Esophagus squamous epithelium (tissue), 5 donors: ENCODE measurements at places on chromosomes 11 and 22. TPM values are rescaled to one million over a fixed set of nuclear protein-coding genes. Genes with fewer than 3 reads are reported as not detected.

DNA sequence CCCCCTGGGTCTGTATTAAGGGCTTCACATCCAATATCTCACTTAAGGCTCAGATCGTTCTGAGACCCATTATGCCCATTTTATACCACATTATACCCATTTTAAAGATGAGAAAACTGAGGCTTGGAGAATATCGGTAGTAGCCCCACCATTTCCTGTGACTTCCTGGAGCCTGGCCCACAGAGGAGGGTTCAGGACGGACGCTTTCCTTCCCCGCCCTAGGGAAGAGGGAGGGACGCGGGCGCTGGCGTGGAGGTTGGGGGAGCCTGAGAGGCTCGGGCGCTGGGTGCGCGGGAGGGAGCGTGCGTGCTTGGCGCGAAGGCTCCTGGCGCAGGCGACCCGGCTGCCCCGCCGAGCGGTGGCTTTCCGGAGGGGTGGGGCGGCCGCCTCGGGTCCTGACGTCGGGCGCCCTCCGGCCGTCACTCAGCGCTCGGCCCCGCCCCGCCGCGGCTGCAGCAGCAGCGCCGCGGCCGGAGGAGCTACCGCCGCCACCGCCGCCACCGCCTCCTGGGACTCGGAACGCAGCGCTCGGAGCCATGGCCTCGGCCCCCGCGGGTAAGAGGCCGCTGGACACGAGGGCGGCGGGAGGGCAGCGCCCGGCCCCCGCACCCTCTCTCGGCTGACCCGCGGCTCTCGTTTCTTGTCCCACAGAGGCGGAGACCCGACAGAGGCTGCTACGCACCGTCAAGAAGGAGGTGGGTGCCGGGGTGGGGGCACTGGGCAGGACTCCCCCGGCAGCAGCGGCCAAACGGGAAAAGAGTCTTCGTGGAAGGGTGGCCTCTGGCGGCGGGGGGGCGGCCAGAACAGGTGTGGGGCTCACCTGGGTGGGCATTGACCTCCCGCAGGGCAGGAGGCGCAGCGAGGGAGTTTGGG, at the start of gene SGSM1:
Gene SGSM1, plus strand, starts transcription at position 422 of the 873 bp plus-strand sequence. Its CDS starts 115 bp downstream, at position 537.
- peak within 1 kb of the TSS; percentile 45 for H3K4me3 ChIP-seq
- peak within 1 kb of the TSS; percentile 59 for H3K27ac ChIP-seq
- H3K4me1 ChIP-seq, result peaks cover 43% of the 10 kb centered on the region
- no peak for DNase-seq
- no peaks in the 10 kb centered on the region for H3K27me3 ChIP-seq
- H3K36me3 ChIP-seq, result no peaks in the 10 kb centered on the region

TIRAP gene
- total RNA-seq, result 8.2 TPM

DNA sequence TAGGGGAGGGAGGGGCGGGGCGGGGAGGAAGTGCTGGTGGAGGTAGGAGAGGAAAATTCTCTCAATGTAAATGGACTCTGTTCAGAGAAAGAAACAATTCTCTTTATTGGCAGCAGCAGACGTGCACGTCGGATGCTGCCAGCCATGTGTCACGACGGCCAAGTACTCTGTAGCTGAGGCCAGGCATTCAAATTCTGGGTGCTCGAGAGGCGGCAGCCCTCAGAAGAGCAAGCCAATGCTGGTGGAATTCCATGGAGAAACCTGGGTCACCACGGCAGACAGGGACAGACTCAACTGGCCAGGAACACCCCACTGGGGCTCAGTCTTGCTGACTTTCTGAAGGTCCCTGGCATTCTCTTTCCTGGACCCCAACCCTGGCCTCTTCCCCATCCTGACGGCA, 90.8 kb downstream of the ABTB2 start:
- DNase-seq, result no peak
- H3K27ac ChIP-seq, result peak overlapping the region; percentile 31
- peaks cover 29% of the 10 kb centered on the region for H3K4me1 ChIP-seq
- no peak overlapping the region for H3K4me3 ChIP-seq
- H3K36me3 ChIP-seq, result no peaks in the 10 kb centered on the region

- H3K27me3 ChIP-seq, result no peaks in the 10 kb centered on the region
- H3K36me3 ChIP-seq, result no peaks in the 10 kb centered on the region
- no peak for DNase-seq
- no peak overlapping the region for H3K4me3 ChIP-seq
These were observed 11.6 kb downstream of the PPFIBP2 start for GRCh38 chr11:7525424-7525823.

- no peak for DNase-seq
- peaks cover 63% of the 10 kb centered on the region for H3K36me3 ChIP-seq
- H3K4me1 ChIP-seq, result no peaks in the 10 kb centered on the region
- H3K27me3 ChIP-seq, result no peaks in the 10 kb centered on the region
- H3K27ac ChIP-seq, result no peak overlapping the region
These were observed 234.3 kb downstream of the TBC1D22A start for GRCh38 chr22:46996595-46997310.

DNA sequence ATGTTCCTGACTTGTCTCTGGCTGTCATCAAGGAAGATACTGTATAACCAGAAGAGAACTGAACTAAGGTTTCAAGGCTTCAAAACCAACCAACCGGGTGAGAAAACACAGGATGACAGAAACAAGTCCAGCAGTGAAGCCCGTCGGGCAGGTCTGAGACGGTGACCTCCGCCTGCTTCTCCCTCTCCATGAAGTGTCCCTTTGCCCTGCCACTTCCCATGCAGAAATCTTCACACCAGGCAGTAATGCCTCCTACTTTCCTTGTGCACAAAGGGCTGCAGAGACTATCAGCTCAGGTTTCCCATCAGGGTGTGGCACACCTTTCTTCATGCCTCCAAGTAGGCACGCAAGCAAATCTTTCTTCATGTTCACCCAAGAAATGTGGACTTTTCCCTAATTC, 24.2 kb downstream of the PRDM10 start:
- H3K4me3 ChIP-seq, result no peak overlapping the region
- H3K27ac ChIP-seq, result no peak overlapping the region
- H3K36me3 ChIP-seq, result no peaks in the 10 kb centered on the region

DNA sequence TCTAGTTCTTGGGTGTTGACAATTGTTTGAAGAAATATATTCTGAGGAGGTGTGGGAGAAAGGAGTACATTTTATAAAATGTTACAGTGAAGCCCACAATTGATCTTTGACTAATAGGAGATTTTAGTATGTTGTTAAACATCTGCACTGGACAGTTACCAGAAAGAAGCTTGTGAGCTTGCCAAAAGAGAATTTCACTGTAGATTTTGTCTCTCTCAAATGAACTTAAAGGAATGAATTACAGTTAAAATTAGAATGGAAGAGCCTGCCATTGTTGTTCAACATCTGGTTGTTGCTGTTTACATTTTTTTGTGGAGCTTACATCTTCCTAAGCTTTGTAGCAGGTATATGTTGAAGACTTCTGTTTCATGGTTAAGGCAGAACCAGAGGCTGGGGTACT, 620.5 kb upstream of the CCDC179 start:
- no peak overlapping the region for H3K4me3 ChIP-seq
- no peaks in the 10 kb centered on the region for H3K4me1 ChIP-seq
- no peaks in the 10 kb centered on the region for H3K27me3 ChIP-seq
- H3K36me3 ChIP-seq, result no peaks in the 10 kb centered on the region
- no peak overlapping the region for H3K27ac ChIP-seq

DNA sequence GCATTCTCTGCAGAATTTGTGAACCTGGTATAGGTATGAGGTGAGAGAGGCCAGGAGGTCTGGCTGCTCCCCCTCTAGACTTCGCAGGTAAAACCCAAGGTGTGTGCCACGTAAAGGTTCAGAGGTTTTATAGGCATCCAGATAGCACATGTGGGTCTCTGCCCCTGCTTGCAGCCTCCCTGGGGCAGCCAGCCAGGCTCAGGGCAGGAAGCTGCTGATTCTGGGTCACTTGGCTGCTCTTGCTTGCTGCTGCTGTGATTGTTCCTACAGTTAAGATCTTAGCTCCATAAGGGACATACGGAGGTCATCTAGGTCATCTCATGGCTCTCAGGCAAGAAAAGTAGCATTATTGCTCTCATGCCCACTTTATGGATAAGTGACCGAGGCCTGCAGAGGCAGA, 30.2 kb downstream of the ZBTB16 start:
- no peak for DNase-seq
- H3K36me3 ChIP-seq, result no peaks in the 10 kb centered on the region
- H3K27ac ChIP-seq, result peak overlapping the region; percentile 37

USP47 gene
- total RNA-seq, result 35.7 TPM

SLC22A9 gene
- total RNA-seq, result not detected

OR8G1 gene
- total RNA-seq, result not detected

WNT7B gene
- total RNA-seq, result 15.8 TPM

DNA sequence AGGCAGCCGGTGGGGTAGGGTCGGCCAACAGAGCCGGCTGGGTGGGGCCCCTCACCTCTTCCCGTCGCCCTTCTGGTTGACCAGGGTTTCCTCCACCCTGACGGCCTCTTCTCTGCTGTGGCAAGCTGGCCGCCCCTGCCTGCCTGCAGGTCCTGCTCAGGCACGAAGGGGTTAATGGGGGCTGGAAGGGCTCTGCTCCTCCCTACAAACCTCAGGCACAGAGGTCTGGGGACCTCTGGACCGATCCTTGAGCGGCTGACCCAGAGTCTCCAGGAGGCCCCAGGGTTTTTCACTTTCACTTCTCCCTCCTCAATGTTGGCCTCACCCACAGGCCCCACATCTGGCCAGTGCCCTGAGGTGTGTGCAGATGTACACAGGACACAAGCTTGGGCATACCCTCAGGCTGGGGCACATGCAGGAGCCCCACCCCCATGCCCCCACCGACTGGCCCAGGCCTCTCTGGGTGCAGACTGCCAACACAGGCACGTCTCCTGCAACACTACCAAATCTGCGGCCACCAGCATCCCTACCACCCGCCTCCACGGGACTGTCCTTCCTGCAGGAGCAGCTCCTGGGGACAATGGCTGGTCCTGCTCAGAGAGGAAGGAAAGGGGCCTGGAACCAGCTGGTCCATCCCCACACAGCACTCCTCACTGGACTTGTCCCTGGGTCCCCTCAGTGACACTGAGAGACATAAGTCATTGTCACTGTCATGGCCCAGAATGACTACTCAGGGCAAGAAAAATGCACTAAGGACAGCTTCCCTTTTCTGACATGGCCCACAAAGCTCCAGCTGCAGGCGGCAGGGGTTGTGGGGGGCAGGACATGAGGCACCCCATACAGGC, 3.2 kb upstream of the TBX1 start:
- H3K27me3 ChIP-seq, result peaks cover 99% of the 10 kb centered on the region
- DNase-seq, result no peak
- no peaks in the 10 kb centered on the region for H3K36me3 ChIP-seq
- H3K4me1 ChIP-seq, result peaks cover 57% of the 10 kb centered on the region
- no peak overlapping the region for H3K27ac ChIP-seq

MGAT3 gene
- 0.26 TPM for total RNA-seq

GRCh38 chr11:46391578-46392420, at the start of gene CHRM4:
Gene CHRM4, minus strand, starts transcription at chr11:46391776. Its CDS starts 5,219 bp downstream, at chr11:46386557.
- peaks cover 51% of the 10 kb centered on the region for H3K4me1 ChIP-seq
- no peak within 1 kb of the TSS for H3K27ac ChIP-seq
- no peak for DNase-seq
- H3K27me3 ChIP-seq, result peaks cover 63% of the 10 kb centered on the region
- H3K4me3 ChIP-seq, result peak within 1 kb of the TSS; percentile 50
- peaks cover 16% of the 10 kb centered on the region for H3K36me3 ChIP-seq

- H3K4me3 ChIP-seq, result no peak overlapping the region
- no peaks in the 10 kb centered on the region for H3K27me3 ChIP-seq
- no peak overlapping the region for H3K27ac ChIP-seq
These were observed 25.4 kb upstream of the GSTP1 start for GRCh38 chr11:67558084-67558772.

GRCh38 chr22:42644422-42645340, 4.3 kb upstream of the ATP5MGL start:
- no peaks in the 10 kb centered on the region for H3K27me3 ChIP-seq
- no peak for DNase-seq
- no peaks in the 10 kb centered on the region for H3K36me3 ChIP-seq
- H3K4me3 ChIP-seq, result peak overlapping the region; percentile 26

- H3K4me3 ChIP-seq, result no peak overlapping the region
- H3K27ac ChIP-seq, result no peak overlapping the region
- H3K27me3 ChIP-seq, result no peaks in the 10 kb centered on the region
- H3K36me3 ChIP-seq, result no peaks in the 10 kb centered on the region
- DNase-seq, result no peak
These were observed 28.1 kb upstream of the SCARF2 start for GRCh38 chr22:20465759-20466077.

DNA sequence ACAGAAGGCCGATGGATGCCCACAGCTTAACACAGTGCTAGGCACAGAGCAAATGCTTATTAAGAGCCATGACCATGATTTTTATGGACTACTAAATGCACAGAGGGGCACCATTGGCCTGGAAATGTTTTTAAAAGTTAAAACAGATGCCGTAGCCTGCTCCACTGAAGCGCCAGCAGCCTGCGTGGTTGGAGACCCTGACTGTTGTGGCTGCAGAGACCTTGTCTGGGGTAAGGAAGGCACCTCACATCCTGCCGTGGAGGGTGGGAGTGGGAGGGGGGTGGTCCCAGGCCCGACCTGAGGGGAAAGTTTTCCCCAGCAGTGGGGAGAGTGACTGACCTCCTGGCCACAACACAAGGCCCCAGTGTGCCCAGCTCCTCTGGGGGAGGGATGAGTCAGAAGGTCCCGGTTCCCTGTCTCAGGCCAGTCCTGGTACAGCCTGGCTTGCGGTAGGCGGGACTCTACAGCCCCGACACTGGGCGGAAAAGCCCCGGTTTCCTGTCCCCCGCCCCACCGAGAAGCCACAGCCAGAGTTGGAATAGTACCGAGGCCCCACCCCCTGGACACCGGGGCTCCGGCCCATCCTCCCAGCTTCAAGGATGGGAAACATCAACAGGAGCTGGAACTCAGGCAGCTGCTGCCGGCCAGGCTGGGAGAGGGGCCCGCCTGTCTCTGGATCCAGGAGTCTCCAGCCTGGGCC, 7.0 kb downstream of the CHST1 start:
- H3K4me3 ChIP-seq, result no peak overlapping the region
- peaks cover 3% of the 10 kb centered on the region for H3K27me3 ChIP-seq
- no peak overlapping the region for H3K27ac ChIP-seq
- peaks cover 13% of the 10 kb centered on the region for H3K4me1 ChIP-seq

OR6A2 gene
- total RNA-seq, result 0.79 TPM
